ENCODE measurements at places on chromosomes 2 and 18. TPM values are rescaled to one million over a fixed set of nuclear protein-coding genes. Genes with fewer than 3 reads are reported as not detected.

POTEC gene
- polyA plus RNA-seq: not detected

SERPINB2 gene
- not detected for polyA plus RNA-seq

C2orf92 gene
- polyA plus RNA-seq: not detected

NR4A2 gene
- polyA plus RNA-seq: 25.5 TPM

ANKRD62 gene
- not detected for polyA plus RNA-seq

TMEM198 gene
- not detected for polyA plus RNA-seq

EVA1A gene
- not detected for polyA plus RNA-seq

VWA3B gene
- polyA plus RNA-seq: not detected

ASPRV1 gene
- polyA plus RNA-seq: 0.99 TPM

ACADL gene
- polyA plus RNA-seq: not detected

MAP3K19 gene
- not detected for polyA plus RNA-seq

RUFY4 gene
- not detected for polyA plus RNA-seq

SERPINB11 gene
- not detected for polyA plus RNA-seq

FER1L5 gene
- not detected for polyA plus RNA-seq

CYBRD1 gene
- polyA plus RNA-seq: 1.2 TPM

PROC gene
- polyA plus RNA-seq: not detected

CDH20 gene
- polyA plus RNA-seq: not detected

RAMP1 gene
- polyA plus RNA-seq: 0.59 TPM

DNA sequence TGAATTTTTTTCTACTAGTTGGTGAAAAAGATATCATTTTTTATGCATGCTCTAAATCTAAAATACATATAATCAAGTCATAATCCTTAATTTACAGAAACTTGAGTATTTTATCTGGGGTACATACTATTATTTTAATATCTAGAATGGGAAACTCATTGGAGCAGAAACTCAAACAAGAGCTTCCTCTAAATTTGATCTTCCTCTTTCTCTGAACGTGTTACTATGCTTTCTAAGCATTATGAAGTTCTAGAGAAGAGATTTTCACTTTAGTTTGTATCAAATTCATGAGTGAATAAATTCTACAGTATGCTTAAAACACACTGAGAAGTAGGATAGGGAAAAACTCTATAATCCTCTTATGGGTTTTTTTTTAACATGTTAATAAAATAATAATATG is 20.6 kb upstream of the SLC38A11 start:
- no peaks in the 10 kb centered on the region for H3K4me1 ChIP-seq
- no peak overlapping the region for H3K27ac ChIP-seq
- no peaks in the 10 kb centered on the region for H3K27me3 ChIP-seq
- no peak overlapping the region for H3K4me3 ChIP-seq
- no peaks in the 10 kb centered on the region for H3K36me3 ChIP-seq

GRCh38 chr2:59826177-59826576 is 727.3 kb downstream of the BCL11A start:
- DNase-seq: no peak
- H3K36me3 ChIP-seq: no peaks in the 10 kb centered on the region
- H3K4me1 ChIP-seq: no peaks in the 10 kb centered on the region
- H3K27me3 ChIP-seq: no peaks in the 10 kb centered on the region

- H3K36me3 ChIP-seq: no peaks in the 10 kb centered on the region
- no peak overlapping the region for H3K4me3 ChIP-seq
- no peaks in the 10 kb centered on the region for H3K27me3 ChIP-seq
- no peak for DNase-seq
These were observed 49.7 kb downstream of the RRM2 start for GRCh38 chr2:10172033-10172871.

GRCh38 chr2:209391776-209392401 is 32.0 kb upstream of the MAP2 start:
- no peak overlapping the region for H3K27ac ChIP-seq
- H3K4me3 ChIP-seq: no peak overlapping the region
- H3K36me3 ChIP-seq: no peaks in the 10 kb centered on the region
- no peaks in the 10 kb centered on the region for H3K27me3 ChIP-seq
- DNase-seq: no peak
- H3K4me1 ChIP-seq: no peaks in the 10 kb centered on the region

- no peak overlapping the region for H3K4me3 ChIP-seq
- H3K27ac ChIP-seq: no peak overlapping the region
- DNase-seq: no peak
- H3K36me3 ChIP-seq: no peaks in the 10 kb centered on the region
- H3K27me3 ChIP-seq: no peaks in the 10 kb centered on the region
These were observed 9.7 kb downstream of the CYBRD1 start for GRCh38 chr2:171531836-171532450.

GRCh38 chr2:57693965-57694364 is 352.6 kb upstream of the VRK2 start:
- H3K27me3 ChIP-seq: no peaks in the 10 kb centered on the region
- no peak overlapping the region for H3K27ac ChIP-seq
- H3K4me3 ChIP-seq: no peak overlapping the region

DNA sequence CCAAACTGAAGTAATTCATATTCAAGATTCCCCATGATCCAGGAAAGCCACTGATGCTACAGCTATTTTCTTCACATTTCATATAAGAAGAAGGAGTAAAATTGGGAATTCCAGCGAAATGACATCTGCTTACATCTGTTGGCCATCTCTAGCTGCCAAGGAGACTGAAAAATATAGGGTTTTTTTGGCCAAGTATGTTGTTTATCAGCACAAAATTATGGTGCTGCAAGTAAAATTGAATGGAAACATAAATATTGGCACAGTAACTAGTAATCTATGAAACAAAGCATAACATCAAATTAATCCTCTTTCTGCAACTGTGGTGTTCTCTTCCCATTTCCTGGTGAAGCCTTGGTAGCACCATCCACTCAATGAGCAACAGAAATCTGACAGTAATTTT is 649.5 kb upstream of the ZNF804A start:
- no peaks in the 10 kb centered on the region for H3K27me3 ChIP-seq
- no peak overlapping the region for H3K4me3 ChIP-seq
- no peak overlapping the region for H3K27ac ChIP-seq
- no peaks in the 10 kb centered on the region for H3K4me1 ChIP-seq
- DNase-seq: no peak

- H3K4me3 ChIP-seq: no peak overlapping the region
- no peak for DNase-seq
- H3K27me3 ChIP-seq: no peaks in the 10 kb centered on the region
- H3K4me1 ChIP-seq: no peaks in the 10 kb centered on the region
- no peaks in the 10 kb centered on the region for H3K36me3 ChIP-seq
- H3K27ac ChIP-seq: no peak overlapping the region
These were observed 442.7 kb downstream of the SATB2 start for GRCh38 chr2:199015072-199015471.

- DNase-seq: no peak
- H3K27ac ChIP-seq: no peak overlapping the region
- H3K36me3 ChIP-seq: no peaks in the 10 kb centered on the region
- no peaks in the 10 kb centered on the region for H3K27me3 ChIP-seq
These were observed 139.4 kb upstream of the HAAO start for GRCh38 chr2:42931818-42932195.

DNA sequence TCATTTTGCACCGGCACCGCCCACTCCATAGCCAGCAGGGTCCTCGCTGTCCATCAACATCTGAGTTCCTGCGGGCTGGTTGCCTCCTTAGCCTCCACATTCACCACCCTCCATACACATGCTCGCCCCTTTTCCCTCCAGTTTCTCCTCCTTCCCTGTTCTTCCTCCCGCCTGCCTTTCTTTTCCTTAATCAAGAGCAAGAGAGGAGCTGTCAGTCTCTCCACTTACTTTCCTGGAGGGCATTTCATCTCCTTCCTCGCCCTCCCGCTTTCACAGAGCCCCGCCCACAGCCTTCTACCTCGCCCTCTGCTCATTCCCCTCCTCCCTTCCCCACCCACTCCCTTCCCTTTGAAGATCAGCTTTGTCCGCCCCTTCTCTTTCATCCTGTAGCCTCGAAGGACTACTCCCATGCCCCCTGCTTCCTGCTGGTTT is 13.8 kb upstream of the ZBTB7C start:
- no peaks in the 10 kb centered on the region for H3K36me3 ChIP-seq
- H3K4me1 ChIP-seq: no peaks in the 10 kb centered on the region
- no peak overlapping the region for H3K27ac ChIP-seq
- no peaks in the 10 kb centered on the region for H3K27me3 ChIP-seq
- no peak overlapping the region for H3K4me3 ChIP-seq
- no peak for DNase-seq

GRCh38 chr18:61637905-61638595 is 254.8 kb downstream of the RNF152 start:
- no peak overlapping the region for H3K4me3 ChIP-seq
- no peaks in the 10 kb centered on the region for H3K4me1 ChIP-seq
- no peaks in the 10 kb centered on the region for H3K36me3 ChIP-seq
- H3K27me3 ChIP-seq: no peaks in the 10 kb centered on the region

- no peaks in the 10 kb centered on the region for H3K27me3 ChIP-seq
- H3K4me3 ChIP-seq: no peak overlapping the region
- no peaks in the 10 kb centered on the region for H3K4me1 ChIP-seq
- no peak overlapping the region for H3K27ac ChIP-seq
- no peak for DNase-seq
These were observed 31.6 kb upstream of the GMCL1 start for GRCh38 chr2:69797836-69798289.

GRCh38 chr2:18703555-18703954 is 114.2 kb upstream of the NT5C1B start:
- no peak overlapping the region for H3K4me3 ChIP-seq
- no peaks in the 10 kb centered on the region for H3K36me3 ChIP-seq
- H3K4me1 ChIP-seq: no peaks in the 10 kb centered on the region
- H3K27ac ChIP-seq: no peak overlapping the region
- no peak for DNase-seq

- no peak overlapping the region for H3K4me3 ChIP-seq
- H3K27ac ChIP-seq: no peak overlapping the region
- H3K36me3 ChIP-seq: no peaks in the 10 kb centered on the region
- H3K27me3 ChIP-seq: no peaks in the 10 kb centered on the region
- no peaks in the 10 kb centered on the region for H3K4me1 ChIP-seq
These were observed 68.5 kb downstream of the MYO5B start for GRCh38 chr18:50126471-50126870.

DNA sequence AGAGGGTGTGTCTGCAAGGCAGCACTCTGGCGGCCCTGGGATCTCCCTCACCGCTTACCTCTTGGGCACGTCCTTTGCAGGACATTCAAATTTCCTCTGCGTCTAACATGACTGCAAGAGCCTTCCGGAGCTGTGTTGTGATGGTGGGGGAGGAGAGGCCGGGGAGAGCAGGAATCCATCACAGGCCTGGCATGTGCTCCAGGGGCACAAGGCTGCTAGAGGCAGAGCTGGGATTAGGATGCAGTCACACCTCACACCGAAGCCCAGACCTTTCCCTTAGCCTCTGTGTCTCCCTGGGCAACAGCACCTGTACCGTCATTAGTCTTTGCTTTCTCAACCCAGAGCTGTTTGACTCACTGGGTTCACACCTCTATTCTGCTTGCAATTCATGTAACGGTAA is 111.3 kb downstream of the CMPK2 start:
- H3K4me1 ChIP-seq: no peaks in the 10 kb centered on the region
- no peak overlapping the region for H3K4me3 ChIP-seq
- no peaks in the 10 kb centered on the region for H3K36me3 ChIP-seq
- peaks cover 3% of the 10 kb centered on the region for H3K27me3 ChIP-seq

DNA sequence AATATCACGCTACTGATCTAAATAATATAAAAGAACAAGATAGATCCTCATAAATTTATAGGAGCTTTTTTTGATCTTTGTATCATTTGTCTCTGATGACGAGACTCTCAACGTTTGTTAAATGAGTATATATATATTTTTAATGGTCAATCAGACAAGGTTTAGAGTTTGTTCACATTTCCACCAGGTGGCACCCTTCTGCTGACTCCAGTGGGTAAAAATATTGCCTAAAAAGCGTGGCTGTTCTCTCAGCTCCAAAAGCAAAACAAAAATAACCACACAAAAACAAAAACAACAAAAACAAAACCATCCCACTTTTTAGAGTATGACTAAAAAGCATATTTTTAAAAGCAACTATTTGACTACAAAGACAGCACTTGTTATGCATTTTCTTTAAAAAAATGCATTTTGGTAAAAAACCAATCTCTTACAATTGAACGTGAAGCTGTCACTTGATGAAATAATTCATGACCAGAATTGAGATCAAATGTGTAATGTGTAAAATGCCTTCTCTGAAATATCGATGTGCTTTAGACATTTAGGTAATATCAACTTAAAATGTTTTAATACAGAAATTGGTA is 723.2 kb downstream of the DPP10 start:
- no peaks in the 10 kb centered on the region for H3K27me3 ChIP-seq
- H3K4me1 ChIP-seq: no peaks in the 10 kb centered on the region
- no peak for DNase-seq
- no peaks in the 10 kb centered on the region for H3K36me3 ChIP-seq

DNA sequence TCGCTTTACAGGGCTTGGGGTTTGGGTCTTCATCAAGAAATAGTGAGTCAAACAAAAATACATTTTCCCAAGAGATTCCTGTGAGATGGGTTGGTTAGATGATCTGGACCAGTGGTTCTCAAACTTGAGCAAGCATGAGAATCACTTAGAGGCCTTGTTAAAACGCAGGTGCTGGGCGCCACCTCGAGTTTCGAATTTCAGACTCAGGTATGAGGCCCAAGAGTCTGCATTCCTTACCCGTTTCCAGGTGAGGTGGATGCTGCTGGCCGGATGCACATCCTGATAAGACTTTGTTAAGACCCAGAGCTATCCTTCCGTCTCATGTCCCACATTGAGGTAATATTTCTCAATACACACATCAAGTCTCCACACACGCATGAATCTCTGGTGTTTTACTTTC is 707.8 kb upstream of the SALL3 start:
- H3K4me3 ChIP-seq: no peak overlapping the region
- no peak overlapping the region for H3K27ac ChIP-seq
- H3K27me3 ChIP-seq: no peaks in the 10 kb centered on the region
- no peaks in the 10 kb centered on the region for H3K4me1 ChIP-seq
- DNase-seq: no peak

- no peaks in the 10 kb centered on the region for H3K4me1 ChIP-seq
- H3K4me3 ChIP-seq: no peak within 1 kb of the TSS
- H3K27me3 ChIP-seq: no peaks in the 10 kb centered on the region
- H3K27ac ChIP-seq: no peak within 1 kb of the TSS
These were observed at the start of gene SCN7A for GRCh38 chr2:166494140-166494624. TSS of gene SCN7A (minus strand) at chr2:166494249. CDS start at chr2:166477696, 16,553 bp downstream.

GRCh38 chr2:239401881-239402233 is 1.0 kb upstream of the HDAC4 start:
- no peaks in the 10 kb centered on the region for H3K36me3 ChIP-seq
- no peaks in the 10 kb centered on the region for H3K27me3 ChIP-seq
- H3K4me1 ChIP-seq: peaks cover 31% of the 10 kb centered on the region
- H3K4me3 ChIP-seq: peak overlapping the region; percentile 93
- peak; percentile 31 for DNase-seq

- H3K27ac ChIP-seq: no peak overlapping the region
- no peaks in the 10 kb centered on the region for H3K36me3 ChIP-seq
- no peaks in the 10 kb centered on the region for H3K27me3 ChIP-seq
- no peaks in the 10 kb centered on the region for H3K4me1 ChIP-seq
- H3K4me3 ChIP-seq: no peak overlapping the region
These were observed 988.2 kb downstream of the SUCLG1 start for GRCh38 chr2:83470928-83471327.

GRCh38 chr2:190696792-190697398 is 48.0 kb downstream of the NAB1 start:
- H3K4me1 ChIP-seq: no peaks in the 10 kb centered on the region
- H3K27me3 ChIP-seq: no peaks in the 10 kb centered on the region
- no peaks in the 10 kb centered on the region for H3K36me3 ChIP-seq

- no peaks in the 10 kb centered on the region for H3K4me1 ChIP-seq
- no peak overlapping the region for H3K27ac ChIP-seq
- H3K4me3 ChIP-seq: no peak overlapping the region
- no peaks in the 10 kb centered on the region for H3K36me3 ChIP-seq
- no peaks in the 10 kb centered on the region for H3K27me3 ChIP-seq
These were observed 22.8 kb upstream of the SCN7A start for GRCh38 chr2:166516712-166517303.

- DNase-seq: no peak
- H3K4me1 ChIP-seq: no peaks in the 10 kb centered on the region
- H3K27me3 ChIP-seq: no peaks in the 10 kb centered on the region
- H3K4me3 ChIP-seq: no peak overlapping the region
These were observed 64.1 kb downstream of the SLC66A2 start for GRCh38 chr18:79887181-79888000.
